ENCODE measurements at places on chromosomes 16 and 17. TPM values are rescaled to one million over a fixed set of nuclear protein-coding genes. Genes with fewer than 3 reads are reported as not detected.

- no peaks in the 10 kb centered on the region for H3K27me3 ChIP-seq
- peak; percentile 38 for DNase-seq
- no peak overlapping the region for H3K27ac ChIP-seq
Observed at GRCh38 chr16:20844054-20844453, 37.7 kb downstream of the REXO5 start.

CTF1 gene
- 1.8 TPM for total RNA-seq

TBC1D26 gene
- total RNA-seq, result not detected

- no peaks in the 10 kb centered on the region for H3K4me1 ChIP-seq
- no peak overlapping the region for H3K4me3 ChIP-seq
- H3K27ac ChIP-seq, result no peak overlapping the region
- no peaks in the 10 kb centered on the region for H3K36me3 ChIP-seq
- H3K27me3 ChIP-seq, result no peaks in the 10 kb centered on the region
- DNase-seq, result no peak
Observed at GRCh38 chr17:6402258-6402657, 32.7 kb downstream of the AIPL1 start.

DNA sequence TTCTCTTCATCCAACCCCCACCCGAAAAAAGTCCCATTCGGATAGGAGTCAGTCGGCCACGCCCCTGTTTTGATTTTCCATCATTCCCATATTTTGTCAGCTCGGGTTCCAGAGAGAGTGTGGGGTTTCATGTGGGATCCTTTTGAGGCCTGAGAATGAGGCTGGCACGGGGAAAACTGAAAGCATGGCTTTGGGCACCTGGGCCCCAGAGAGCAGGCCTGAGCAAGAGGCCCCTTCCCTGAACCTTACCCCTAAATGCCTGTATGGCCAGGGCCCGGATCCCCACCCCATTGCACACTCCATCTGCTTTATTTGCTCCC is 4.6 kb upstream of the HOXB4 start:
- H3K4me3 ChIP-seq, result peak overlapping the region; percentile 80
- H3K36me3 ChIP-seq, result peaks cover 8% of the 10 kb centered on the region
- DNase-seq, result no peak
- H3K27me3 ChIP-seq, result no peaks in the 10 kb centered on the region

SDR42E2 gene
- total RNA-seq, result not detected

GRCh38 chr17:50793007-50793406 is 25.7 kb upstream of the ANKRD40CL start:
- no peaks in the 10 kb centered on the region for H3K36me3 ChIP-seq
- no peaks in the 10 kb centered on the region for H3K4me1 ChIP-seq
- no peak overlapping the region for H3K27ac ChIP-seq
- no peak overlapping the region for H3K4me3 ChIP-seq
- H3K27me3 ChIP-seq, result peaks cover 3% of the 10 kb centered on the region
